ENCODE measurements at places on chromosomes 4 and X.

- no peak for DNase-seq
These were observed 3.0 kb upstream of the CITED1 start for GRCh38 chrX:72308566-72309296.

DNA sequence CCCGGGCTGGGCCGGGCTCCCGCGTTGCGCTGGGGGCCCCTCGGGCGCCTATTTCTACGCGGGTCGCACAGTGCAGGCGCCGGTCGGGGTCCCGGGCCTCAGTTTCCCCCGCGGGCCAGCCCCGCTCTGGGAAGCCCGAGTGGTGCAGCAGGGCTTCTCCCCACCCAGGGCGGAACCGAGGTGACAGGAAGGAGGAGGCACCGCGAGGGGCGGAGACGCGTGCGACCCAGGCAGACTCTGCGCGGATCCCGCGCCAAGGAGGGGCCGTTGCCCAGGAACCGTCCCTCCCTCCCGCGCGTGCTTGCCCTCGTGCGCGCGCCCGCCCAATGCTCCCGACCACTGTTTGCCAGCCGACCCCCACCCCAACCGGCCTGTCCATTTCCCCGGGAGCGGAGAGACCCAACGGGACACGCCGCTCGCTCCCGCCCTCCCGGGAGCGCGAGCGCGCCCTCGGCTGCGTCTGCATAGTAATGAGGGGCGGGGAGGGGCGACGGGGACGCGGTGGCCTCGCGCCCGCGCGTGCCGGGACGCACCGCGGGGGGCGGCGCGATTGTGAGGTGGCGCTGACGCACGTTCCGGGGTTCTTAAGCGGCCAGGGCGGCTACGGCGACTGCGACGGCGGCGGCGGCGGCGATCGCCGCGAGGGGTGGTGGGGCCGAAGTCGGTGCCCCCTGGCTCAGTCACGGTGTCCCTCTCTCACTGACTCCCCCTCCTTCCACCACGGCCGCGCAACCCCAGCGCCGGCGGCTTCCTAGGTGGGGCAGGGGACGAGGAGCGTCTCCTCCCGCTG, at the start of gene CPEB2:
Gene CPEB2, plus strand, starts transcription at position 613 of the 790 bp plus-strand sequence. CDS start 193 bp downstream, outside the sequence.
- DNase-seq, result peak; percentile 86

- DNase-seq, result no peak
These were observed 29.0 kb downstream of the OPRPN start for GRCh38 chr4:70426789-70427188.

DNA sequence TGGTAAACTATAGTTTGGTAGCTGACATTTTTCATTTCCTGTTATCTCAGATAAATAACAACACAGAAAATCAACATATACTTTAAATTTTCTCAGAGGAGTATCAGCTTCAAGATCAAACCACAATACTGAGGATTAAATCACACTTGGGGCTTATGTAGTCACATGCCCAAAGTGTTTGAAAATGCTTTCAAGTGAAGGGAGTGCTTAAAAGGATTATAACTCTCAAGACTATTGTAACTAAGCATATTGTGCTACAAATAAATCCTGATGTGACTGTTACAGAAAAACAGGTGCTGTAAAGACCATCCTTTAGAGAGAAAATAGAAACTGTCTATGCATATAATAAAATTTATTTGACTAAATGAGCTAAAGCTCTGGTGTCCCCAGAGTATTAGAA, 887.6 kb downstream of the ADGRL3 start:
- no peak for DNase-seq

- no peak for DNase-seq
These were observed 223.7 kb upstream of the FAT4 start for GRCh38 chr4:125091101-125091500.

GRCh38 chr4:89137231-89137630, 25.9 kb downstream of the TIGD2 start:
- no peak for DNase-seq

DNA sequence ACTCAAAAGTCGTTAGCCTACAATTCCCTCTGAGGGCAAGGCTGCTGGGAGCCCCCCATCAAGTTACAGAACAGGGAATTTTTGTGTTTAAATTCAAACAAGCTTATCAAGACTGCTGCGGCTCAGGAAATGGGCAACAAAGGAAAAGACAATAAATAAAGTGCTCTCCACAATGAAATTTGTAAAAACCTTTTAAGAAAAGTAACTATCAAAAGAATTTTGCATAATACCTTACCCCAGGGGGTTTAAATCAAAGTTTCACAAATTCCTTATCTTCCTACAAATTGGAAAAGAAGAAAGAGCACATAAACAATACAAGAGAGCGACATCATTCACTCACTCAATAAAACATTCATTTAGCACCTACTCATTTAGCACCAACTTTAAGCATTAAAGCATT, 97.9 kb upstream of the CCDC160 start:
- no peak for DNase-seq

DNA sequence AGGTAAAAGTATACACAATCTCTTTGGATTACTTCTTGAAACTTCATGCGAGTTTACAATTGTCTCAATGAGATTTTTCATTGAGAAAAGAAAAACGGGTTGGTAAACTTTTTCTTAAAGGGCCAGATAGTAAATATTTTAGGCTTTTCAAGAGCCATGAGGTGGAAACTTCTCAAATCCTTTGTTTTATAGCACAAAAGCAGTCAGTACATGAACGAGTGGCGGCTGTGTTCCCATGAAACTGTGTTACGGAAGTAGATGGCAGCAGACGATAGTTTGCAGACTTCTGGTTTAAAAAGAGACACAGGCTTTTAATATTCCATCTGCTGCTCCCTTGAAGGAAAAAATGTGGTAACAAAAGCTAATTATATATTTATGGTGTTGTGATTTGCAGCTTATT, 332.0 kb downstream of the TENM3 start:
- no peak for DNase-seq

DNA sequence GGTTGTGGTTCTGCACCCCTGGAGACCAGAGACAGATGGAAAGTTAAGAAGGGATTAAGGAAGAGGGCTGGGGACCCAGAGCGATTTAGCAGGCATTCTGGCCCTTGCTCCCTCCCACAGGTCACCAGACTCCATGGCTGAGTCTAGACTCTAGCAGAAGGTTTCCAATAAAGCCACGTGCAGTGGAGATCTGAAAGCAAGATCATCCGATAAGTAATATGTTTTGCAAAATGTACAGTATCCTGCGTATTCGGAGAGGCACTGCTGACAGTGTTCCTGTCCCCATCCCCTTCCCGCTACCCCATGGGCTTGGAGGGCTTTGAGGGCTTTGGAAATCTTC, 531 bp upstream of the GPRIN3 start:
- DNase-seq, result no peak

DNA sequence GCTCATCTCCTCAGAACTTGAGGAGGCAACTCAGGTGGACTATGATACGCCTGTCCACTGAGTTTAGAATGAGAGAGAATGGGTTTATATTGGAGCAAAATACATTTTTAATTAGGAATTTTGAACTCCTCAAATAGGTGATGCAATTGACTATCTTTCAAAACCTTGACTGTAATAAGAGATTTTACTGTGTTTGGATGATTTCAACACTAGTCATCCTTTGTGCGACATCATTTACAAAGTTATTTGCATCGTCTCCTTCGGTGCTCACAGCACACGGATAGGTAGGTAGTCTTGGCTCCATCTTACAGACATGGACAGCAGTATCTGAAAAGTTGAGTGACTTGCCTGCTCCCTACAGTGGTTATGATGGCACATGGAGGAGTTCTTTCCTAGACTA, 67.0 kb downstream of the AASDH start:
- DNase-seq, result no peak

DNA sequence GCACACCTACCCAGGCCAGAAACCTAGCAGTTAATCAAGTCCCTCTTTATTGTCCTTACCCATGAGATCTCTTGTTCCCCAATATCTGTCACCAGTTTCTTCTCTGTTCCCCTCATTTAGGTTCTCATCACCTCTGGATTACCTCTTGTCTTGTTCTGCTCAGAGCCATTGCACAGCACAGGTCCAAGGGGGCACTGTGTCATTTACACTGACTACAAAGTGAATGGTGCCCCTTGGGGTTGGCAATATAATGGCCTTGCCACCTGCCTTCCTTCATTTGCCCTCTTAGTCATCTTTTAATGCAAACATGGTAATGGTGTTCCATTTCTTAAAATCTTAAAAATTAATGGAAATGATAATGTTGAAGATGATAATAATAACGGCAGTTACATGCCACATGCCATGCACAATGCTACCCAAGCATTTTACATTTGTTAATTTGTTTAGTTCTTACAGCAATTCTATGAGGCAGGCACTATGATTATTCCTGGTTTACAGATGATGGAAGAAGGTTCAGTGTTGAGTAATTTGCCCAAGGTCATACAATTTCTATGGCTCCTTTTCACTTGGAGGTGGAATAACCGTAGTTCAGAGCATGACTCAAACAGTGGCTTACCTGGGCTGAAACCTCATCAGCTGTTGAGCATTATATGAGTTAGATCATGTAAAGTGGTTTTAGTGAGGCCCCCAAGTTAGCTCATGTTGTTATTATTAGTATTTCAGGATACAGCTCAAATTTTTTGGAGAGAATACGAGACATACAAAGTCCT, 117.9 kb downstream of the RASL11B start:
- no peak for DNase-seq
